Thoracic aorta (tissue), 2 donors: ENCODE measurements at places on chromosomes 7 and 10.

DNA sequence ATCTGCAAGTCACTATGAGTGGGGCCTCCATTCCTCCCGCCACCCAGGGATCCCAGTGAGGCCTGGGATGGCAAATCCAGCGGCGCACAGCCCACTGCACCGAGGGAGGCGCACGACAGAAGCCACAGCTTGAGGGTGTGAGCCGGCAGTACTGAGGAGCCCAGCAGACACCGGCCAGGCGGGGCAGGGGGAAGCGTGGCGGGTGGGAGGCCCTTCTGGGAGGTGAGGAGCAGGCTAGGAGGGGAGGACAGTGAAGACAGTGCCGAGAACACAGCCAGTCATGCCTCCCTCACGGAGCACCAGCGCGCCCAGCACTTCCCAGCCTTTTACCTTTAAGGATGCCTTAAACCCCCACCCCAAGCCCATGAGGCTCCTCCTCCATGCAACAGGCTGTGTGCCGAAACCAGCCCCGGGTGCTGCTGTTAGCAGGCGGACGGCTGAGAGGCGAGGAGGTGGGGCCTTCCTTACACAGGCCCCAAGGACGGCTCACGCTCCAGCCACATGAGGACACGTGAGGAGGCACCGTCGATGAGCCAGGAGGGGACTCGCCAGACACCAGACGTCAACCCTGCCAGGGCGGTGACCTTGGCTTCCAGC is 258.5 kb downstream of the PTPRN2 start:
- DNase-seq, result no peak

DNA sequence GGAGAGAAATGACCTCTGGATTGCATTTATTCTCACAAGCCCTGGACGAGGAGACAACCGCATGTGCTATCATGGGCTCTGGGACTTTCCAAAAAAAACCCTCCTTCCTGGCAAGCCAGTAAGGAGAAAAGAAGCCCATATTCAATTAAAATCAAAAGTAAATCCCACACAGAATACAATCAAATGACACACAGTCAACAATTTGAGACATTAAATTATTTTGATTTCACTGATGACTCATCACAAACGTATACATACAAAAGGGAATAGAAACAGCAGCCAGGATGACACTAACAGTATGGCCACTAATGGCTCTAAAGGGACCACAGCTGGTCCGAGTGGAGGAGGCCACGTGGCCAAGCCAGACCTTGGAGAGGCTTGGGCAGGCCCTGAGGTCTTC is 24.9 kb downstream of the LRRC20 start:
- no peak for DNase-seq

DNA sequence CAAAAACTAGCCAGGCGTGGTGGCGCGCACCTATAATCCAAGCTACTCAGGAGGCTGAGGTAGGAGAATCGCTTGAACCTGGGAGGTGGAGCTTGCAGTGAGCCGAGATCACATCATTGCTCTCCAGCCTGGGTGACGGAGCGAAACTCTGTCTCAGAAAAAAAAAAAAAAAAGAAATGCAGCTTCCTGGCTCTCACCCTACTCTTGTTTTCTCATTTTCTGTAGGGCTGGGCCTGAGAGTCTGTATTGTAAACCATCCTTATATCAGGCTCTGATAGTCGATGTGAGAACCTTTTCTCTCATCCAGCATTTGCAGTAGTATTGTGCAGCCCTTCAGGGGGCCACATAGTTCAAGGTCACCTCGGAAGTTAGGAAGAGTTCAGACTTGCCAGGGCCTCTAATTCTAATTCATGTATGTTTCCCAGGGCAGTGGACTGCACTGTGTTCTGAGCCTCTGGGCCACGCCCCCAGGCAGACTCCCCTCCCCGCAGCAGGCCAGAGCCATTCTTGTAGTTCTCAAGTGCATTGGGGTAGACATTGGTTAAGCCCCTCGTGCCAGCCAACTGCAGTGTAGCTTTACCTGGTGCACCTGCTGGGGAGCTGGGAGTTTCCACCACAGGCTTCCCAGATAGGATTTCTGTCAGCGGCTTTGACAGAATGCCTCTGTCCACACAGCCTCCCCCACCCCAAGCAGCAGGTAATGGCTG is 38.3 kb upstream of the PDCD4 start:
- no peak for DNase-seq

DNA sequence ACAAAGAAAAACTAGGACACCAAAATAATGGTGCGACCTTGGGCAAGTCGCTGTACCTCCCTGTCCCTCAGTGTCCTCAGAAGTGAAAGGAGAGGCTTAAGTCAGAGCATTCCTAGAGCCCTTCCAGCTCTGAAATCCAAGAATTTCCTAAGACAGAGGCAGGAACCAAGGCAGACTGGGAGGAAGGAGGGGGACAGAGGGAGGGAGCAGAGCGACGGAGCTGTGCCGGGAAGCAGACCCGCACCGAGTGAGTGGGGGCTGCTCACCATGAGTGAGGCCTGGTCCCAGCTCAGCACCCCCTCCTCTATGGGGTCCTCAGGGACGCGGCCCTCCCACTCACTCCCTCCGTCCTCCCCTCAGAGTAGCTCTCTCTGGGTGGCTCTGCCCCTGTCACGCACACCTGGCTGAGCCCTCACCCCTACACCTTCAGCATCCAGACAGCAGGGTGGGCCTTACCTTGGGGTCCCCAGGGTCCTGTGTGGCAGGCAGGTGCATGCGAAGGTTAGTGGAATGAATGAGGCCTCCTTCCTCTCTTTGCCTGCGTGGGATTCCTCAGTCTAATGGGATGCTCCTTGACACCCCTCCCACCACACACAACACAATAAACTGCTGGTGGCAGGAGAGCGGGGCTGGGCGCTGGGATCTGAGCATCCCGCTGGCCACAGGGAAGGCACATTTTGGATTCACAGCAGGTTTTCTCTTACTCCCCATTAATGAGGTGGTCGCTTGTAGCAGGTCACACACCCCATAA is 4.6 kb upstream of the SMARCD3 start:
- no peak for DNase-seq

- no peak for DNase-seq
Measured at GRCh38 chr10:23493711-23494110, 54.8 kb downstream of the OTUD1 start.

DNA sequence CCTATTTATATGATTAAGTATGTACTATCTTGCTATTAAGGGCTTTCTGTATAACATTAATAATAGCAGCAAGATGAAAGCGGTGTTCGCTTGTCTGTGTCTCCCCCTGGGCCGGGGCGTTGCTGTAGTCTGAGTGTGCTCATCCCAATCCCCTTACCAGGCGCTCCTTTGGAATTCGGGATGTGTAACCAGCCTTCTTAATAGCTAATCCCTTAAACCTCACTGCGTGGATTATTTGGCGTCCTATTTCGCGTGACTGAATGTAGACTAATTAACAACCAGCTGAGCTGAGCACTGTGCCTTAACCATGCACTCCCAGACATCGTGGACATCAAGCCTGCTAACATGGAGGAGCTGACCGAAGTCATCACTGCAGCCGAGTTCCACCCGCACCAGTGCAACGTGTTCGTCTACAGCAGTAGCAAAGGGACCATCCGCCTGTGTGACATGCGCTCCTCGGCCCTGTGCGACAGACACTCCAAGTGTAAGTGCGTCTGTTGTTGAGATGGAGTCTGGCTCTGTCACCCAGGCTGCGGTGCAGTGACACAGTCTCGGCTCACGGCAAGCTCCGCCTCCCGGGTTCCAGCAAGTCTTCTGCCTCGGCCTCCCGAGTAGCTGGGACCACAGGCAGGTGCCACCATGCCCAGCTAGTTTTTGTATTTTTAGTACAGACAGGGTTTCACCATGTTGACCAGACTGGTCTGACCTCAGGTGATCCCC is 36.6 kb downstream of the BNIP3 start:
- no peak for DNase-seq

GRCh38 chr10:61390851-61391250 is 62.3 kb downstream of the TMEM26 start:
- no peak for DNase-seq

GRCh38 chr10:123997486-123998196 is 95.8 kb downstream of the CHST15 start:
- no peak for DNase-seq

GRCh38 chr10:7563368-7563767 is 103.4 kb downstream of the ITIH5 start:
- DNase-seq, result no peak

- DNase-seq, result no peak
Measured at GRCh38 chr10:95297402-95297801, 6.6 kb upstream of the PDLIM1 start.

- DNase-seq, result no peak
Measured at GRCh38 chr7:33485747-33486493, 356.6 kb downstream of the BBS9 start.

DNA sequence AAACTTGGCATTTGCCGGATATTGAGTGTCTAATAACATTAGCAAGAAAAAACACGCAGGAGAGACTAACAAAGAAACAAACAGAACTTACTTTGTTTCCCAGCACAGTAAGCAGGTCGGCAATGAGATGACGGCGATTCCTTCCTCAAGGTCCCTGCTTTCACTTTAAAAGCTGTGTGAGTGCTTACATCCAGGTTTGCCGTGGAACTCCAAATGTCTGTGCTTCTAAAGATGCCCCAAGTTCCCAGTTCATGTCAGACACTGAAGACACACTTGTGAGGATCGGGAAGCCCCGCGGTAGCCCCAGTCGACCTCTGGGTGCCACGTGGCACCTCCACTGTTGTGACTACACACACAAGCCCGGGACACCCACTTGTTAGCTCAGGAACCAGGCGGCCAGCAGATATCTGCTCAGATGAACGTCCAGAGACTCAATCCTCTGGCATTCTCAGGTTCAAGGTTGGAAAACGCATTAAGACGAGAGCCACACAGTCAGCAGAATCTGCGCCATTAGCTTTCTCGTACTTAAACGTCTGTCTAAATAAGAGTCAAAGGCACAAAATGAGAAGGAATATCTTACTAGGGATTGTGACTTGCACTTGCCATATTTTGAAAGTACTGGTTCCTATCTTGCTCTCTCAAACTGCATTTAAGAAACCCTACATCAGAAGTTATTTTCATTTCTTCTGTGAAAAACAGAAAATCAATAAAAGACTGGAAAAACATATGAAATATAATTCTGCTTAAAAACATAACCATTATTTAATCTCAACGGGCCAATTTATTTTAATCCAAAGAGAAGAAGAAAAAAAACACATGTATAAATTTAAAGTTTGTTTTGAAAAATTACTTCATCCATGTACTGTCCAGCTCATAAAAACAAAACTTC is 207.6 kb upstream of the KLF14 start:
- DNase-seq, result no peak

- no peak for DNase-seq
Measured at GRCh38 chr7:7221599-7222038, 39.3 kb downstream of the C1GALT1 start.

- DNase-seq, result no peak
Measured at GRCh38 chr10:60687679-60688078, 90.6 kb upstream of the CDK1 start.

- no peak for DNase-seq
Measured at GRCh38 chr10:32516567-32517495, 70.9 kb downstream of the CCDC7 start.

DNA sequence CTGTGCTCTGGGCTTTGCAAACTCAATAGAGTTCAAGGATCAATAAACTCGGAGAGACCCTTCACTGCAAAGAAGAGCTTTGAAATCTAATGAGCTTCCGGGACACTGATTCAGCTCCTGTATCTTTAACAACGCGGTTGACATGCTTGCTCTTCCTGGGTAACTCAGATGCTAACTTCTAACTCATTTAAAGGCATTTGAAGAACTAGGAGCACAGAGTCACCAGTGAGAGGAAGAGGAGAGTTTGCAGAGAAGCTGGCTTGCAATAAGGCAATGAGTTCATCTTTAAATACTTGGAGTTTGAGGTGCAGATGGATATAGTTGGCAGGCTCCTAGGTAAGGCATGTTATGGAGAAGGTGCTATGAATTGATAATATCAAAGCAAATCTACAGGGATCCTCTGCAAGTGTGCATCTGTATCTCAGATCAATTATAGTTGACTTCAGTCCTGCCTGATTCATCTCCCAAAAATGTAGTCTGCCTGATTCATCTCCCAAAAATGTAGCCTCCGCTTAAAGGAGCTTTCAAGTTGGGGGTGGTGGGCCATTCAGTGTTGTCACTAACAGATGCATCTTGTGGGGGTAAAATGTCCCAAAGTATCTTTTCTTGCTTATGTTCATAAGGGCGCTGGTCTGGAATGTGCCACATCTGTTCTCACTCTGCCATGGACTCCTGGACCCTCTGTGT is 182.5 kb upstream of the PRSS58 start:
- DNase-seq, result no peak

DNA sequence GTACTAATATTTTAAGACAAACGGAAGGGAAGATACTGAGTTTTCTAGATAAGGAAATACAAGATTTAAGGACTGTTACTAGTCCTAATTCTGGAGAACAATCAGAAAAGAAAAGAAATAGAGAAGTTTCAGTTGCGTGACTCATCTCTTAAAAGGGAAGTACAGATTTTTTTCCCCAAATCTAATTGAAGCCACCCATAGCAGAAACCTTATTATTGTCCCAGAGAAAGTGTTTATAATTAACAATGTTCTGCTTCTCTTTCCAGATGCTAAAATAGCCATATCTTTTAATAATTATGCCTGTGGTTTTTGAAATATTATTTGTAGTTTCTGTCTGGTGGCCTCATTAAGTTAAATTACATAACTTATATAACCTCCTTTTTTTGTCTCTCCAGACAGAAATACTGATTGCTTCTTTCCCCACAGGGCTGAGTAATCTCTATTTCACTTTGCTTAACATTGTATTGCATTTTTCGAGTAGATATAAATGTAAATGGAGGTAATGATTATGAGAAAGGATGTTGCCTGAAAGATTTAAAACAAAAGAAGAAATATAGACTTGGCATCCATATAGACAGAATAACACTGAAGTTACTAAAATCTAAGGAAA is 240.7 kb upstream of the MBL2 start:
- no peak for DNase-seq

DNA sequence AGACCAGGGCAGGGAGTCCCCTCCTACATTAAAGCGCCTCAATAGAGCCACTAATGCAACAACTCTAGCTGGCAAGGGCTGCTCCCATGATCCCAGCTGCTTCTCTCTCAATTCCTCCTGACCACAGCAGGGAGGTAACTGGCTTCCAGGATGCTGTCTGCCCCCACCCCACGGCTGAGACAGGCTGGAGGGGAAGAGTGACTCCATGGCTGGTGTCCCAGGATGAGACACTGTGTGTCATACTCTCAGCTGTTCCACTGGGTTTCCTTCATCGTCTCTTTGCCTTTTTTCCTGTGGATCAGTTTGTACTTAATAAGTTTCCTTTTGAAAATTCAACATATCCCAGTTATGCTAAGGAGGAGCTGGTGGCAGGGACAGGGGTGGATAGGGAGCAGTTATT is 27.7 kb upstream of the MYH16 start:
- DNase-seq, result no peak

DNA sequence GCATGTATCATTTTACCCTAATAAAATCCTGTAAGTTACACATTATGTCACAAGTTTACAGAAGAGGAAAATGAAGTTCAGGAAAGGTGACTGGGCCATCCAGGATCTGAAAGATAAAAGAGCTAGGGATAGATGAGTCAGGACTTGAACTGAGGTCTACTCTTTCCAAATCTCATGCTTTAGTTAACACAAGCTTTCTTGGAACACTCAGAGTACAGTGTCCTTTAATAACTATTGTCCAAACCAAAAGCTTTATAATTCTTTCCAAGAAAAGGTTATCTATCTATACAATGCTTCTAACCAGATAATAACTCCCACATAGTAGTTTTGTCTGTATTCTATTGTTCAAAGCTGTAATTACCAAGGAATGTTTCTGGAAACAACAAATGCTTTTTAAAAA is 164.6 kb downstream of the LRRN3 start:
- DNase-seq, result no peak
